ENCODE measurements at places on chromosomes 5 and 9.

- DNase-seq, result no peak
Observed at GRCh38 chr5:96111080-96111756, 149.6 kb upstream of the ELL2 start.

DNA sequence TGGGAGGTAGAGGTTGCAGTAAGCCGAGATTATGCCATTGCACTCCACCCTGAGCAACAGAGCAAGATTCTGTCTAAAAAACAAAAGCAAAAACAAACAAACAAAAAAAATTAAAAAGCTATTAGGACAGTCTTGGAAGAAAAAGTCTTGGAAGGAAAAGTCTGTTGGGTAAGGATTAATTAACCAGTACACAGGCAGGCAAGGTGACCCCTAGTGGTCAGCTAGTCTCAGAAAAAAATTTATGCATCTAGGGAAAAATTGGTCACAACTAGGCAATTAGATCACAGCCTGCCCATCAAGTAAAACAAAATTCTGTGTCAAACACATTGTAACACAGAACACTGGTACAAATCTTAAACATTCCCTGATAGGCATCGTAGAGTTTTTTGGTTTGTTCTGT, 6.7 kb upstream of the ANKRD18B start:
- no peak for DNase-seq

DNA sequence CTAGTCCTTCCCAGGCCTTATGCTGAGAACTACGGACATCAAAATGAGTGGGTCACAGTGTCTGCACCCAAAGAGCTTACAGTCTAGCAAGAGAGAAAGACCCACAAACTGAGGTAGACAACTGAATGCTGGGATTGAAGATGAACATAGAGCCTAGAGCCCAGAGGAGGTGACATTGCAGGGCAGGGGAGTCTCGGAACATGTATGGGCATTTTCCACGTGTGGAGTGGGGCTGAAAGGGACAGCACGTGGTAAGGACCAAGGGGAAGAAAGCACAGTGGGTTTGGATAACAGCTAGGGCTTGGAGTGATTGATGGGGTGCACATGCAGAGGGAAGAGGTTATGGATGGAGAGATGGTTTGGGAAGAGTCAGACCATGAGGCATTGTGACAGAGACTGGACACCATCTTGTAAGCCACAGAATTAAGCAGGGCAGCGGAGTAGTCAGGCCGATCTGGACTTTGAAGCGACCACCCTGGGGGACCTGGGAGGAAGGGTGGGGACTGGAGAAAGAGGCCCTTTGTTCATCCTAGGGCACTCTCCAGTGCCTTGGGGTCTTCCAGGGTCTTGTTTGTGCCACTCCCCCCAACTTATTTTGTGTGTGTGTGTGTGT, 47.5 kb upstream of the SH3PXD2B start:
- DNase-seq, result no peak

GRCh38 chr5:6780802-6781391, 67.7 kb downstream of the TENT4A start:
- no peak for DNase-seq

DNA sequence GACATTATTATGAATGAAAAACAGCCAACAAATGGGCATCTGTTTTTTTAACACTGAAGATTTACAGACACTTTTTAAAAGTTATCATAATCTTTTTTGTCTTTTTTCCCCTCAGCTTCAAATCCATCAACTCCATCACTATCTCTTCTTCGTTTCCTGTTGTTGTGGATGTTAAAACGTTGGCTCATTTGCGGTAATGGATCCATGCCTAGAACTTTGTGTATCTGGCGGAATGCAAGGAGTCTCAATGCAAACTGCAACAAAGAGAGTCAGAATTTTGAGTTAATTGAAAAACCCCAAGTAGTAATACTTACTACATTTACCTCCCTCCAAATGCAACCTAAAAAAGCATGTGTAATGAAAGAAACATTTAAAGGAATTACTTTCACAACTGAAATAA, 42.9 kb upstream of the MTMR12 start:
- DNase-seq, result no peak

- DNase-seq, result no peak
Observed at GRCh38 chr5:163379298-163380155, 57.9 kb upstream of the CCNG1 start.

- DNase-seq, result no peak
Observed at GRCh38 chr9:129177443-129177790, 644 bp downstream of the IER5L start.

- no peak for DNase-seq
Observed at GRCh38 chr9:19828576-19829109, 39.8 kb upstream of the SLC24A2 start.

DNA sequence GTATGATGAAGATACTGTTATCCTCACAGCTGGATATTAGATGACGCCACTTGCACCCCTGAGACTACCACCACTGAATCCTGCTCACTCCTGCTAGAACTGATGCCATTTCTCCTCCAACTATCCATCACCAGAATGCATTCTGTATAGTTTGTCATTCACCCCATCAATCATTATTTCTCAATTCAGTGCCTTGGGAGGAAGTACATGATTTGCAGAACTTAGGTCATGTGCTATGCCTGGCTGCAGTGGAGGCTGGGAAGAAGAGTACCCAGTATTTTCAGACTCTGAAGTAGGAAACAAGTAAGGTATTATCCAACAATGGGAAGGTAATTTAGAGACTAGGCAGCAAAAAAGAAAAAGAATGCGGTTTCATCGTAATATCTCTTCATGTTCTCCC, 26.2 kb upstream of the HSD17B4 start:
- no peak for DNase-seq
